Stimulated activated naive CD4-positive, alpha-beta T cell (primary cell): ENCODE measurements at places on chromosomes 4 and X.

- DNase-seq = no peak
These were observed 228.7 kb upstream of the ANKRD50 start for GRCh38 chr4:124941267-124941666.

DNA sequence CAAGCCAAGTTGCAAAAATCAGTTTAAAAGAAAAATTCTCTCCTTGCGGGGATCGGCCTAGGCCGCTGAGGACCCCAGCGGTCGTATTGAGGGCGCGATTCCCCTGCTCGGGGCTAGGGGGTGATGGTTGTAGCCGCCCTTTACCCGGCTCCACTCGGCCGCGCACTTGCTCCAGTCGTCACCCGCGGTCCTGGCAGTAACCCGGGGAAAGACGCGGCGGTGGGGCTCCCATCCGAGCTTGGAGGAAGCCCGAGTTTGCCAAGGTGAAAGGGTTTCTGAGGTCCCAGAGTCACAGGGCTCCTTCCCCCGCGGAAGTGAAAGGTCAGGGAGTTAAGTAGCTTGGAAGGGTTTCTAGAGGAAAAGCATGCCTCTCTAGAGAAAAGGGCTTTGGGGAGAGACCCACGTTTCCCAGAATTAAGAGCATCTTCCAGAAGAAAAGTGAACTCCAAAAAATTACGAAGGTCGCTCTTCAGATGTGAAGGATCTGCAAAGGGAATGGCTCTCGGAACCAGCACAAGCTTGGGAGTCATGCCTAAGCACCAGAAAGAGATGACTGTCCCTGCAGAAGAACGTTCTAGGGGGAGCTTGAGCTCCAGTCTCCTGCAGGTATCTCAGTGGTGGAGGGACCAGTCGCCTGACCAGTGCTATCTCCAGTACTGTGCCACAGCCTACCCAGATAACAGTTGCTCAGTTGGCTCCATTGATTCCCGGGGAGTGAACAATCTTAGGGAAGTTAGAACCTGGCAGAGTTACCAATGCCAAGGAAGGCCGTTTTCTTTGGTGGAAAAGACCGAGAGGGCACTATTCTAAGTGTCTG, 875 bp downstream of the LAP3 start:
- no peak for DNase-seq

DNA sequence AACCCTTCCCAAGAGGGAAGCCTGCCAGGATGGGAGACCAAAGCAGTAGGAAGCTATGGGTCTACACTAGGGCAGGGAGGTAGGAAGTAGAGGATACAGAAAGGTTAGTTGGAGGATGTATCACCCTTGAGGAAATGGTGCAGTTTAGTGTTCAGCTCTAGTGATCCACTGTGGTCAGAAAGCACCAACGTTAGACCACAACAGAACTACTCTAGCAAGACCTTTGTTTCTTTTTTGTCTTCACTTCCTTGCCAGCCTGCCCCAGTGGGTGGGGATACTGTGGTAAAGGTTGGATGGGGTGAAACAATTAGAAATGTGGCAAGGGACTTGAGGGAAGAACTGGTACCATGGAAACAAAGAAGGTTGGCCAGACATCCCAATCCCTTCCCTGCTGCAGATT, 83.3 kb downstream of the DDIT4L start:
- no peak for DNase-seq

DNA sequence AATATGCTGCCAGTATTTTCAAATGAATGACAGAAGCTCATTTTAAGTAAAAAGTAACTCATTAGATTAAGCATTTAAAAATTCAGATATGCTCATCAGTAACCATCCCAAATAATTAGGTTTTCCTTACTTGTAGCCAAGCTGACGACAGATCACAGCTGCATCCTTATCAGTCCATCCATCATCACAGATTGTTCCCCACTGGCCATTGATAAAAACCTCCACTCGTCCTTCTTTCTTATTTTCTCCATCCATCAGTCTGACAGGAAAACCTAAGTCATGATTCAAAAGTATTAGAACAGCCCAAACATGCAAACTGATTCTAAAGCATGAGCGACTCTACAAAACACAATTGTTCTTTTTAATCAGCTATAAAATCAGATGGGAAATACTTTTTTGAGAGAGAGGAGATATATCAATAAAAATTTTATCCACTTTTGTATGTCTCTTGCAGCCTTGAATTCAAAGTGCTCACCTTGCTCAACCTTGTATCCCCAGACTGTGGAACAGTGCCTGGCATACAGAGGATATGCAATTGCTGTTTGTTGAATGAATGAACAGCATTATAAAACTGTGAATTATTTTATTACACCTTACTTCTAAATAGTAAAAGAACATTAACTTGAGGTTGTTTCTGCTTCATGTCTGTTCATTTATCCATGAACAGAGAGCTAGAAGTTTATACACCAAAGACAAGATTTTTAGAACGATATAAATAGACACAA, 44.3 kb downstream of the PRSS12 start:
- no peak for DNase-seq

- DNase-seq = no peak
These were observed 28.7 kb downstream of the TMPRSS11A start for GRCh38 chr4:67934628-67935027.
